ENCODE measurements at places on chromosomes 7 and 10.
A peak's percentile ranks its signal among the peaks of the same experiment; 100 is the strongest.

- peak; percentile 41 for DNase-seq
These were observed 442.0 kb downstream of the MDFIC start for GRCh38 chr7:115363916-115364315.

DNA sequence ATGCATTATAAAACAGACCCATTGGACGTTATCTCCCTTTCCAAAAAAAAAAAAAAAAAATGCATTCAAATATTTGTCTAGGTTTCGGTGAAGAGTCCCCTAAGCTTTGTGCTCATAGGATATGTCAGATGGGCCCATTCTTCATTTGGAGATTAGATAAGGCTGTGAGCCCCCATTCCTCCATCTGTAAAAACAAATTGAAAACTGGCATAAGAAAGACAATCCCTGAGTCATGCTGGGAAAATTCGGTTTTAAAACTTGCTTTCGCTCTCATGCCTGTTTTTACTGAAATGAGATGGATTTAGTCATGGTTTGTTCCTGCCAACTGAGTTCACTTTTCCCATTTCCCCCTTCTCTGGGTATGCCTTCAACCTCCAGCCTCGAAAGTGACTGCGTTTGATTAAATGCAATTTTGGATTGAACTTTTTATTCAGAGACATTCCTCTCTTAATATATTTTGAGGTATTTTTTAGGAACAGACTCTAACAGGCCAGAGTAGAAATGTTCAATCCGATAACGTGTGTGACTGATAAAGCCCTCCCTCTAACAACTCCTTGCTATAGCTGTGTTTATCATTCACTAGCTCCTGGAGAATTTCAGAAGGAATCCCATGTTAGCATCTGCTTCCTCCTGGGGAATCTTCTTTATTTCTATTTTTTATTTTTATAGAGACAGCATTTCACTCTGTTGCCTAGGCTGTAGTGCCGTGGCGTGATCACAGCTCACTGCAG, 190.9 kb upstream of the LYZL2 start:
- DNase-seq: peak; percentile 67

GRCh38 chr10:109454691-109455090, 468.6 kb downstream of the XPNPEP1 start:
- DNase-seq: no peak

GRCh38 chr10:14498326-14498725, 167.6 kb upstream of the FRMD4A start:
- DNase-seq: no peak

DNA sequence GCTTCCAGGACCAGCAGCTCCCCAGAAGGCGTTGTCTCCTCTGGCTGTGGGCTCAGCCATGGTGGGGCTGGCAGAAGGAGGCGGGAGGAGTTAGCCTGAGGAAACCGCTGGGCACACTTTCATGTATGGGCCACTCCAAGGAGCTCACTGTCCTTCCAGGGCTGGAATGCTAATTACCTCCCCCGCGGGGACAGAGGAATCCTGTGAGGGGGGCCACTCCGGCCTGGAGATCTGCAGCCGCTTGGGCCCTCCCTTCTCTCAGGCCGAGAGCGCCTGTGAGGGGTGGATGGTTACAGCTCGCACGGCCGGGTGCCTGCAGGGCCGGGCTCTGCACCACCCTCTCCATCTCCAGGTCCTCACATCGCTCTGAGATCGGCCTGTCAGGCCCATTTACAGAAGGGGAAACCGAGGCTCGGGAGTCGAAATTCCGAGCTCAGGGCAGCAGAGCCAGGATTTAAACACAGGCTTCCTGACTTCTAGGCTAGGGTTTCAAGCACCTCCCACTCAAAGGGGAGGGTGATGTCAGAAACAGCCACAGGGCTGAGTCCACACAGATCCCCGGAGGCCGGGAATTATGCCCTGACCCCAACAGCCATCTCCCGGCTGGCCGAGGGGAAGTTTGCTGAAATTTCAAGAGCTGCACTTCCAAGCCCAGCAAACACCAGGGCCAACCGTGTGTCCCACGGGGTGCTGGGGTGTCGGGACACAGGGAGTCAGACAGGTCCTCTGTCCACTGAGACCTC, 59.1 kb downstream of the PDGFA start:
- DNase-seq: no peak

- DNase-seq: no peak
These were observed 9.2 kb downstream of the BNIP3 start for GRCh38 chr10:131972474-131973071.

DNA sequence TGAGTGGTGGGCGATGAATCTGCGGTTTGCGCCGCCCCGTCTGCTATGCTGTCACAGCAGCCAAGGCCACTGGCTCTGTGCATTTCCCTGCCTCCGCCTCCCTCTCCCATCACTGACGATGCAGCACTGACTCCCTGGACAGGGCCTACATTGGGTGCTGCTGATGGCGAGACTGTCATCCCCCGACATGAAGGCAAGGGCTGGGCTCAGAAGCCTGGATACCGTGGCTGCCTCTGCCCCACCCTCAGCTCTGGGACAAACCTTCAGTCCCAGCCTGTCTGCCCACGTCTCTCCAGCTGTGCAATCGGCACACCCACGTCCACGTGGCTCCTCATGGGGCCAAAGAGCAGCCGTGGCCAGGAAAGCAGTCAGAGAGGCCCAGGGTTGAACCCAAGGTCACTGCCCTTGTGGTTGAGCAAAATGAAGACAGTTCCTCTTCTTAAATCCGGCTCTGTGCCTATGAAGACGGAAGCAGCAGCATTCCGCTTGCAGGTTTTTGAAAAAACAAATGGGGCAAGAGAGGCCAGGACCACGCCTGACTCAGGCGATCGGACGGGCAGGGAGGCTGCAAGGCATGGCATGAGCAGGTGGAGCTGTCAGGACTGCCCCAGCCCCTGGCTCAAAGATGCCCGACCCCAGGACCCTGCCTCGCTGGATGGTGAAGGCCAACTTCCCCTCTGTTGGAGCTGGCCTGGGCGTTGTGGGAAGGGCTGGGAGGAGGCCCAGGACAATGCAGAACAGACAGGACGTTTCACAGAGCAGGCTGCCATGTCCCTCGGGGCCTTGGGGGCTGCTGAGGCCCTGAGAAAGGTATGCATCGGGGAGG, 517.5 kb downstream of the DNAJB6 start:
- no peak for DNase-seq

- DNase-seq: no peak
These were observed 852.0 kb upstream of the PHF14 start for GRCh38 chr7:10121631-10122030.

- no peak for DNase-seq
These were observed 26.0 kb downstream of the LRRC18 start for GRCh38 chr10:48913674-48914073.

DNA sequence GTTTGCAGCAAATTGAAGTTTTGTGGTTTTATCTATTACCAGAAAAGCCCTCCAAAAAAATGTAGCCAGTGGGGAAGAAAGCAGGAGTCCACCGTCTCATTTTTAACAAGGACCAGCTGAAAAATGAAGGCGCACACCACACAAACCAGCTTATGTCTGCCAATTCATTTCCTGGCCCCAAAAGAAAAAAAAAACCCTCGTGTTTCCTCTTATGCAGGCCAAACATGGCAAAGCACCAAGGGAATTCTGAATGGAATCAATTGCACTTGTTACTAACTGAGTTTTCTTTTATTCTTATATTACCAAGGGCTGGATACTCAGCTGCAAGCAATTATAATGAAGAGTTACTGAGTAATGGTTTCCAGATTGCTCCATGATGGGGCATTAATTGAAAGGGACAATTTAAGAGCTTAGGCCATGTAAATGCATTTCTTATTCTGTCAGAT, 428.3 kb upstream of the NPVF start:
- no peak for DNase-seq

DNA sequence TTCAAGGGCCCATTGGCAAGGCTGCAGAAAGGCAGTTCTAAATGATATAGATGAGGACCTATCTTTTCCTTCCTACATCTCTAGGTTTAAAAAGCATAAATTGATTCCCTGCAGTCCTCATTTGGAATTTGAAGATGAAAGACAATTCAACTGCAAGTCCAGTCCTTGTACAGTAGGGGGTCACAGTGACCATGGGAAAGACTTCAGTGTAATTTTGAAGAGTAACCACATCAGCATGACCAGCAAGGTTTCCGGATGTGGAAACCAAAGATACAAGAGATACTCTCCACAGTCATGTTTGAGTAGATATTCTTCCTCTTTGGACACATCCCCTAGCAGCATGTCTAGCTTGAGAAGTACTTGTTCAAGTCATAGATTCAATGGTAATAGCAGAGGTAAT, 539.3 kb upstream of the TEX47 start:
- DNase-seq: no peak

DNA sequence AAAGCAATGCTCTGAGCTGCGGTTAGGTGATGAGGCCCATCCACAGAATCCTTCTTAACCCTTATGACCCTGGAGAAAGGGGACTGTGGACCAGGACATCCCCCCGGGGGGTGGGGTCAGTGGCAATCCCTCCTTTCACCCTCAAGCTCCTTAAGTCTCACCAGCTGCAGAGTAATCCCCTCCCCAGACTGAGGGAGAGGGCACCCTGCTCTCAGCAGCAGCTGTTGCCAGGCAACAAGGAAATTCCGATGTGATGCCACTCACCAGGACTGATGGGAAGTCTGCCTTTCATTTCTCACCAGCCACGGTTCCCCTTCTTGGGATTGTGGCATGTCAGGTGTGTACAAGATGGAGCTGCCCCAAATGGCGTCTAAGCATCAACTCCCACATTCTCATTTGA, 129.6 kb downstream of the DOCK1 start:
- DNase-seq: no peak

GRCh38 chr7:42574685-42575084, 337.2 kb downstream of the C7orf25 start:
- DNase-seq: no peak

- no peak for DNase-seq
These were observed 391.4 kb downstream of the NRG3 start for GRCh38 chr10:82266438-82266837.

GRCh38 chr7:23970193-23970592, 260.2 kb downstream of the STK31 start:
- DNase-seq: no peak

DNA sequence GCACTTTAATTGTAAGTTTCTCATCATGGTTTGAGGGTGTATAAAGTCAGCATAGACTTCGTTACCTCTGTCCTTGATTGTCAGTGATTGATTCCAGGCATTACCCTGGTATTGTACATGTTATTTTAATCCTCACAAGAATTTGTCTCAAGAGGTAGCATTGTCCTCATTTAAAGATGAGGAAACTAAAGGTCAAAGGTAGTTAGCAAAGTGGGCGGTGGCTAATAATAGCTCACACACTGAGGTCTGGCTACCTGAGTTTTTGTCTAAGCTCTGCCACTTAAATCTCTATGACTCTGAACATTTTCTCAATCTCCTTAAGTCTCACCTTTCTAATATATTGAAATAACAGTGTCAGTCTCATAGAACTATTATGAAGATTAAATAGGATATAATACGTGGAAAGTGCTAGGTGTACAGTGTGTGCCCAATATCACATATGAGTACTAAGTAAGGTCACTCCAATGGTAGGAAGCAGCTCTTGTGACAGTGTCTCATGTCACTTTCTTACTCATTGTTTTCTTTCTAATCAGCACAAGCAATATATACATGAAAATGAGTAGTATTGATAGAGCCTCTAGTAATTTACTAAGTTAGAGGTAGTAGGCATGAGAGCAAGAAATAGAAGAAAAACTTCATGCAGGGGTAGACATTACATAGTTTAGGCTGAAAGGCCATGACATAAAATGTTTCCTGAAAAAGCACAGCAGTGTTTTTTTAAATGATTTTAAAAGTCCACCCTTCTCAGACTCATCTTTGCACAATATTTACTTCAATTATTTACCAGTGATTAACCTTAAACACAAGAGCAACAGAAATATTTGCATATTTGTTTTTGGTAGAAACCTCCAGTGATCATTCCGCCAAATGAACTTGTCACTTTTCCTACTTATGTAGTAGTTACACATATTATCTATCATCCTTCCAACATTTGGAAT, 21.0 kb downstream of the AHR start:
- DNase-seq: no peak

GRCh38 chr7:36509962-36510361, 120.3 kb downstream of the ANLN start:
- no peak for DNase-seq

GRCh38 chr7:52877240-52877639, 158.2 kb upstream of the POM121L12 start:
- no peak for DNase-seq

DNA sequence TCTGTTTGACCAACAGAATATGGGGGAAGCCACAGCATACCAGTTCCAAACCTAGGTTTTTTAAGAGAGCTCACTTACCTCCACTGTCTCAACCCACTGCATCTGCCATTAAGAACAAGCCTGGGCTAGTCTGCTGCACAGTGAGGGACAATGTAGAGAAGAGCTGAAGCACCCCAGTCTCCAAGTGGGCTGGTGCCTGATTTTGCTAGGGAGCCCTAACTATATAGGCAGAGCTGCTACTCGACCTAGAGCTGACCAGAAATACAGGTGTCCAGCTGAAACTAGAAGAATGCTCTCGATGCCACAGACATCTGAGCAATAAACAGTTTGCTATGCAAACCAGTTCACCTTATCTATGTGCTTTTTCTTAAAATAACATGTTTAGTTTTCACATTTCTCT, 106.9 kb upstream of the BET1 start:
- no peak for DNase-seq

Measured in AG09309 (cell line).